ENCODE measurements at places on chromosomes 12 and 14.

GRCh38 chr12:122499991-122500684 lies 594 bp downstream of the ZCCHC8 start:
- peak; percentile 63 for DNase-seq

DNA sequence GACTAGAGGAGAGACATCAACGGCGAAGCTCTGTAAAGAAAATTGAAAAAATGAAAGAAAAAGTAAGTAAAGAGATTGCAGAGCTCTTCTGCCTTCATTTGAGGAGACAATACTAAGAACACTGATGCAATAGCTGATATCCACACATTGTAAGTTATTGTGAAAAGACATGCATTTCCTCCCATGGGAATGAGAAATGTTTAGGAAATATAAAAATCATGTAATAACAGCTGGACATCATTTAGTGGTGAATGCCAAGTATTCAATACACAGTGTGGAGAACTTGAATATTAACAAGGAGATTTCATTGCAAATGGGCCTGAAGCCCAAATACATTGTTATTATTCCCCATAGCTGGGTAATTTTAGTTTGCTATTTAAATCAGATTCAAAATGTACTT lies 179.2 kb downstream of the KICS2 start:
- peak; percentile 94 for DNase-seq

DNA sequence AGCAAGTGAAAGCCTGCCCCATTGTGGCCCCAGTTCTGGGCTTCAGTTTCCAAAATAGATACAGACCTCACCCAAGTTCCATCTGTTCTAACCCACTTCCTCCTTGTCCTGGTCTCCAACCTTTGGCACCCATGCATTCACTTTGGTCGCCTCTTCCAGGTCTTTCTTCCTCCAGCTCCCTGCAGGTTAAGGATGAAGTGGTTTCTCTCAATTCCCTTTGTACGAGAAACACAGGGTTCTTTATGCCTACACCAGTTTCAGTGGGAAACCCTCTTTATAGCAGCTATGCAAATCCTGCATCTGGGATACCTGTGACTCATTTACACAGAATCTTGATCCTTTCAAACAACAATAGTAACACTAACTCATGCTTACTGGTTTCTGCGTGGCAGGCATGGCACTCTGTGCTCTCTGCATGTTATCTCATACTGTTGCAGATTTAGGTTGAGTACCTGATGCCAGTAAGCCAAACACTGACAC lies 110.6 kb upstream of the AMIGO2 start:
- DNase-seq, result peak; percentile 33

DNA sequence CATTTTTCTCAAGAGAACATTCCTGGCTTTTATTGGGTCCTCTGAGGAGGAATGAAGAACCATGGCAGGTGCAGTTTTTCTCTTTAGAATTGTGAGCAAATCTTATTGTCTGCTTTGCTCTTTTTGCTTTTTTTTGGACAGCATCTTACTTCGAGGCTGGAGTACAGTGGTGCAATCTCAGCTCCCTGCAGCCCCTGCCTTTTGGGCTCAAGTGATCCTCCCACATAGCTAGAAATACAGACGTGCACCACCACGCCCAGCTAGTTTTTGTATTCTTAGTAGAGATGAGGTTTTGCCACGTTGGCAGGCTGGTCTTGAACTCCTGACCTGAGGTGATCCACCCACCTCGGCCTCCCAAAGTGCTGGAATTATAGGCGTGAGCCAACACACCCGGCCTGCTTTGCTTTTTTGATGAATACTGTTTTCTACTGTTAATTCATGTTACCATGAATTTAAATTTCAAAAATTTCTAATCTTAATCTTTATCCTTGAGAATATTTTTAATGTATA lies 71.5 kb downstream of the POLR3B start:
- DNase-seq, result no peak

GRCh38 chr12:66662179-66662578 lies 16.7 kb downstream of the GRIP1 start:
- no peak for DNase-seq

DNA sequence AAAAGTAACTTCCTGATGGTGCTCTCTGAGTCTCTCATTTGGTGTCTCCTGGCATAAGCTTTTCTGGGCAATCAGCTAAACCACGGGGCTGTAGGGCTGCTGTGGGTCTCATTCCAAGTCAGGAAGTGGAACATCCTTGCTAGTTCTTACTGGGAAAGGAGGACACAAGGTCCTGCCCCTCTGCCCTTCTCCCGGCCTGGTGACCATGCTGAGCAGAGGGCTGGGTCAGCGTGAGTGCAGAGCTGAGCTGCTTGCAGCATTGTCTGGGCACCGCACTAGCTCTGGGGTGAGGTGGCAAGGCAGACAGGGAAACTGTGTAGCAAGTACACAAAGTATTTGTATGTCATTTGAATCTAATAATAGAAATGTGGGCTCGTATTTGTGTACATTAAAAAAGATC lies 45.0 kb upstream of the ASPG start:
- DNase-seq, result no peak

DNA sequence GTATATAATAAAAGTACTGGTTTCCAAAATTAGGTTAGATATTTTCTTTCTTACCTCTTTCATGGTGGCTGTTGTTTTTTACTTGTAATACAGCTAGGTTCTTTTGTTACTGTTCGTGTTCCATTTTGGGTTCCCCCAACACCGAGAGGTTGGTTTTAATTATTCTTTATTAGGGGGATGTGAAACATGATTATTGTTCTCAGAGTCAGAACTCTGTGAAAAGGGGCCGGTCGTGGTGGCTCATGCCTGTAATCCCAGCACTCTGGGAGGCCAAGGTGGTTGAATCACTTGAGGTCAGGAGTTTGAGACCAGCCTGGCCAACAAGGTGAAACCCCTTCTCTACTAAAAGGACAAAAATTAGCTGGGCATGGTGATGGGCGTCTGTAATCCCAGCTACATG lies 108.1 kb downstream of the BICD1 start:
- no peak for DNase-seq

DNA sequence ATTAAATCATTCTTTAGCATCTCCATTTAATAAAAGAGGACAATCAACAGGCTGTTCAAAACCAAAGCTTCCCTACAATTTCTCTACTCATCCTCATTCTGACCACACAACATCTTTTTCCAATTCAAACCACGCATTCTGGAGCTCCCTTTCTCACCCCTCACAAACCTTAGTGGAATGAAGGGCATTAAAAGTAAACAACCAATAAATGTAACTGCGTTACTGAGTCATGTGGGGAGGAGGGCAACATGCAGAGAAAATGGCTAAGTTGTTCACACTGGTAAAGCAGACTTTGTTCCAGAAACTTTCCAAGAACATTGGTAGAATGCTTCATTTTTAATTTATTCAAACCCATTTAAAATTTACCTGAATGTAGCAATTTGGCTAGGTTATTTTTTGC lies 19.6 kb downstream of the SOX5 start:
- no peak for DNase-seq
